T-helper 17 cell (primary cell): ENCODE measurements at places on chromosomes 4 and X.

DNA sequence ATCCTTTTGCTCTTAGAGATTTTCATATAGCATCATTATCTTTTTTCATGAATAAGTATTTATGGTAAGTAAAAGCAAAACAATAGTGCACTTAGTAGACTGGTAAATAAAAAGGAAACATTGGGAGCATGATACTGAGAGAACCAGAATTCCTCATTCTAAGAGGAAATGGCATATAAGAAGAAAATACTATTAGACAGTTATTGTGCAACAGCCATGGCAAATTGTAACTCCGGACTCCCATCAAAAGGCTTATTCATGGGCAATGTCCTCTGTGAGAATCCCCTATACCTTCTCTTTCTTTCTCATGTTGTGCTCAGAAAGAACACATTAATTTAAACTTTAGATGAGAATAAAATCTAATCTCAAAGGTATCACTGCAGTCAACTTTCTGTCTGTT is 42.4 kb downstream of the SPATA18 start:
- DNase-seq = no peak

GRCh38 chr4:141347684-141348083 is 127.0 kb downstream of the ZNF330 start:
- no peak for DNase-seq

DNA sequence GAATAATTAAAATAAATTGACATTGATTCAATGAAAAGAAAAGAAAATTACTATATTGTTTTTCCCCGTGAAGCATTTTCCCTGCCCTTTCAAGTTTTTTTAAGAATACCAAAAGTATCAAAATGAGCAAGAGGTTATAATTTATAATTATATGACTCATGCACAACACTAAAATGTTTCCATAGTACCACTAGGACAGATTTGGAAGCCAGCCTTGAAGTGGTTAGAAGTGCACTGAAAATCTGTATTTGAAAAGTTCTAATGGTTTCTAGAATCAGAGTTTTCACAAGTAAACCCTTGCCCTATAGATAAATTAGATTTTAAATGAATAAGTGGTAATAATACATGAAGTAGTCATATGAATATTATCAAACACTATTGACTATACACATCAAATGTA is 140.9 kb downstream of the HNRNPD start:
- DNase-seq = no peak

GRCh38 chr4:19348746-19349145 is 903.0 kb upstream of the SLIT2 start:
- DNase-seq = no peak

DNA sequence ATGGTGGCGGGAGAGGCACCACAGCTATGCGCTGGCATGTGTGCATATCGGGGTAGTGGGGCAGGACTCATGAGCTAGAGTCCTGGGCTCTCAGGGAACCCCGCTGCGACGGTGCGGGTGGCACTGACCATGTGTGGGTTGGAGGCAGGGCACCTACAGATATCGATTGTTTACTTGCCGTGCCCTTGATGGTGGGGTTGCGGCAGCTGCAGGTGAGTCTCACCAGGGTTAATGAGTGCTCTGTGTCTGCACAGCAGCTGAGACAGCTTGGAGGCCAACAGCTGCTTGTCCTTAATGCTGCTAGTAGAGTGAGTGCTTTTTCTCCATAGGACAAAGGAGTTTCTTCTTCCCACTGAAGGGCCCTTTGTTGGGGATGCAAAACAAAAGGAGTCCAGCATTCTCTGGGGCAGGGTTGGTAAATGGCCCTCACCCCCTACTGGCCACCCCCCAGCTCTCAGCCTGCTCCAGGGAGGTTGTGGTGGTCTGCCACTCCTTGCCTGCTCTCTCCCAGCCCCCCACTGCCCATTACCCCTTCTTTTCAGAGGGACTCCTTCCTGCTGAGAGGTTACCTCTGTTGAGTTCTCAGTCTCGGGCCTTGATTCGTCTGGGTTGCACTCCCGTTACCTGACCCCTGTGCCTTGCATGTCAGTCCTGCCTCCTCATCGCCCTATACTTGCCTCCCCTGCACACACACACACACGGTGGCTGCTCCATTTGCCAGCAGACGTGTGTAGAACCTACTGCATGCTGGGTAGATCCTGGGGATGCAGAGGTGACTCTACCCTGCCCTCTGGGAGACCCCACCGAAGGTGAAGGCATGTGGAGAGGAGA is 52.8 kb downstream of the TBC1D14 start:
- DNase-seq = no peak

- no peak for DNase-seq
Measured at GRCh38 chr4:182307746-182308145, 64.5 kb downstream of the TENM3 start.

GRCh38 chrX:121013897-121014455 is 28.4 kb upstream of the CT47A1 start:
- DNase-seq = no peak
